ENCODE measurements at places on chromosomes 4 and X.

DNA sequence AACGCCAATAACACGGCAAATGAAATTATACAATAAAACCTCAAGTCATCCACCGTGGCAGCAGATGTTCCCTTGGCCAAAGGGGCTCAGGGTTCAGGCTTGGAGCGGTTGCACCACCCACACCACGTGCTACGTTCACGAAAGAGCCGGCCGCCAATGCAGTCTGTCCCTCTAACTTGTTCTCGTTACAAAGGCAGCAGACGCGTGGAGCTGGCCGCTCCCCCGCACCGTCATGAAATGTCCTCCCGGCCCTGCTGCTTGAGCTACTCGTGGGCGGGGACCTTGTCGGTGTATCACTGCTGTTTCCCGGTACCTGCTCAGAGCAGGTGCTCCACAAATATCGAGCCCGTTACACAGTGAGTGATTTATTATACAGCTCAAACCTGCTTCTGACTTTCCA, 36.4 kb upstream of the MAN2B2 start:
- DNase-seq = no peak

DNA sequence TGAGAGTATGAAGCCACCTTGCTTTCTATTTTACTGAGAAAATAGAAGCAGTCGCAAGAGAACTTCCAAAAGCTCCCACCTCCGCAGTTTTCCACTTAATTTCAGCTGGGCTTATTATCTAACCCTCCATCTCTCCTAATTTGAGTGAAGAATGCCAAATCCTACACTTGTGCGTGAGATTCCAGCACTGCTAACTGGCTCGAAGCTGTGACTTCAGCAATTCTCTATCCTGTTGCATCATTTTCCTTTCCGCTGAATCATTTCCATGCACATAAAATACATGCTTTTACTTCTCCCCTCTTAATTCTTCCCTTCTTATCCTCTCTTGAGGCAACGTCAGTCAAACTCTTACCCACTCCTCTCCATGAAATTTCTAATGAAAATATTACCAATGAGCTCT, 189.5 kb downstream of the GASK1B start:
- DNase-seq = no peak

DNA sequence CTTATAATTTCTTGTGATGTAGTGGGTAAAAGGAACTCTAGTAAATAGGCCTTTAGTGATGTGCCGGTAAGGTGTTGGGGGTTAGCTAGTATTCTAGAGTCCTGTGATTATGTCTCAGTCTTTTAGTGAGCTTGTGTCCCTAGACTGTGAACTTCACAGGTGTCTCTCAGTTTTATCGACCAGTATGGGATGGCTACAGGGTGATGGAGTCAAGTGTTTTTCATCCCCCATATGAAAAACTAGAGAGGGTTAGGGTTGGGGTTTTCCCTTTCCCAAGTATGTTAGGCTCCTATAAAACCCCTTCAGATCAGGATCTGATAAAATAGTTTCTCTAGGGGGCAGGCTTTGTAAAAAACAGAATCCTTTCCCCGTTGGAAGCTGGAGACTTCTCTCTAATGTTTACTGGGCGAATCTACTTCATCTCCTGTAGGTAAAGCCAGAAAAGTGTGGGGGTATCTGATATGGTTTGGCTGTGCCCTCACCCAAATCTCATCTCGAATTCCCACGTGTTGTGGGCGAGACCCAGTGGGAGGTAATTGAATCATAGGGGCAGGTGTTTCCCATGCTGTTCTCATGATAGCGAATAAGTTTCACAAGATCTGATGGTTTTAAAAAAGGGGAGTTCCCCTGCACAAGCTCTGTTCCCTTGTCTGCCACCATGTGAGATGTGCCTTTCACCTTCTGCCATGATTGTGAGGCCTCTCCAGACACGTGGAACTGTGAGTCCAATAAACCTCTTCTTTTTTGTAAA, 120.8 kb downstream of the DTHD1 start:
- DNase-seq = no peak

DNA sequence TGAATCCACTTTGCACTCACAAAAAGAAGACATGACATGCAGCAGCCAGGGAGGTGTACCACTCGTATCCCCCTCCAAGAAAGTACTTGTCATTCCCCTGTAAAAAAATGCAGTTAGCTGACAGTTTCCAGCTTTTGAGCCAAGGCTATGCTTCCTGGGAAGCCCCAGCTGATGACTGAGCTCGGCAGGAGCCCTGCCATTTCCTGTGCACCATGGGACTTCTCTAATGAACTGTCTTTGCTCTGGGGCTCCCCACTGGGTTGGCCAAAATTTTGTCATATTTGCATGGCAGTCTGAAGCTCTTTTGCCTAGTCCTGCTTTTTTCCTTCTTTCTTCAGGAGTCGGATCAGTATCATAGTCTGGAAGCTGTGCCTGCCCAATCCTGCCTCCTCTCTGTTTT, 104.5 kb upstream of the MAOA start:
- no peak for DNase-seq

DNA sequence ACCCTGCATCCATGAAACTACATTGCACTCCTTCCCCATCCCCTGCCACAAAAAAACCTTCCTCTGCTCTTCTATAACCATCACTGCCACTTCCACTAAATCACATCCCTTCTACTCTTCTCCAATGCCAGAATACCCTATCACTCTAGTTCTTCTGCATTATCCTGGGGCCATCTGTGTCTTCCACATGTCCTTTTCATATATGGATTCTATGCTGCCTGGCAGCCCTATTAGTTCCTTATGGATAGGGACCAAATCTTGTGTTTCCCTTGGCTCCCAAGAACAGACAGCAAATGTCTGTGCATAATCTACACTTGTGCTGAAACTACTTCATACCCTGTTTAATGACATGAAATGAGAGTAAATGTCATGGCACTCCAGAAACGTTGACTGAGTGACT, 68.0 kb downstream of the LHFPL1 start:
- no peak for DNase-seq

DNA sequence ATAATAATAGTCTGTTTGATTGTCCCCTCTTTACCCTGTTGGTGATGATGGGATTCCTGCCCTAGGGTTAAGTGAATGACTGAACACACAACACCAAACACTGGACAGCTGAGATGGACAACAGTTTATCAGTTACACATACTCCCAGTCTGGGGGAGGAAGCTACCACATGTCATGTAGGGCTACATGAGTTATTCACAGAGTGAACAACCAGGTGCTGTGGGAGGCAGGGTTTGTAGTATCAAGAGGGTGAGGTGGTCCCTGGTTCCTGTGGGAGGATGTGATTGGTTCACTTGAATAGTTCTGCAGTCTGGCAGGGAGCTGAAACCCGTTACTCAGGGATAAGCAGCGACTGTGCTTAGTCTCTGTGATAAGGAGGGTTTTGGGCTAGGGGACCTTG, 88.8 kb upstream of the AP1S2 start:
- DNase-seq = no peak

DNA sequence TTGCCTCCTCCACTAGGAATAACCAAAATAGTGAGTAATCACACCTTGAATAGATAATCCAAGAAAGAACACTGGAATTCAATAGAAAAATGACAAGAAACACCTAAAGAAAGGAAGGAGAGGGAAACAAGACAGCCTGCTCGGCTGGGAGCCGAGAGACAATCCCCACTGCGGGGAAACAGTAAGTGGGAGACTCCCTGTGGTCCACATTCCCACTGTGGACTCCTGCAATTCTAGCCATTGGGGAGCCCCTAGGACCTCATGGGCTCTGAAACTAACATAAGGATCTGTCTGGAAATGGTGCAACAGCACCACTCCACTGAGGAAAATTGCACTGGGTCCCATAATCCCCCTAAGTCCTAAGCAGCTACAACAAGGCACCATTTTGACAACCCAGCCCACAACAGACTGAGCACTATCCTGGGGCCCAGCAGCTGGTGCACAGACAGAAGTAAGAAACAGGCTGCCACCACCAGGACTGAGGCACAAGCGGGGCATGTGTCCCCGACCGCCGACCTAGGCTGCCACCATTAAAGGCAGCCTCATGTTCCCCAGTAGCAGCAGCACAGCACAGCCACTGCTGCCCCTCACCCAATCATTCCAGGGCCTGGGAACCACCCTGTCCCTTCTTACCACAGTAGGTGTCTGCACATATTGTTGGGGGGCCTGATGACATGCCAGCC, 14.2 kb downstream of the LRBA start:
- no peak for DNase-seq
